ENCODE measurements at places on chromosomes 16 and 17.

- no peak for DNase-seq
Measured at GRCh38 chr17:28501421-28502284, 4.5 kb upstream of the FOXN1 start.

DNA sequence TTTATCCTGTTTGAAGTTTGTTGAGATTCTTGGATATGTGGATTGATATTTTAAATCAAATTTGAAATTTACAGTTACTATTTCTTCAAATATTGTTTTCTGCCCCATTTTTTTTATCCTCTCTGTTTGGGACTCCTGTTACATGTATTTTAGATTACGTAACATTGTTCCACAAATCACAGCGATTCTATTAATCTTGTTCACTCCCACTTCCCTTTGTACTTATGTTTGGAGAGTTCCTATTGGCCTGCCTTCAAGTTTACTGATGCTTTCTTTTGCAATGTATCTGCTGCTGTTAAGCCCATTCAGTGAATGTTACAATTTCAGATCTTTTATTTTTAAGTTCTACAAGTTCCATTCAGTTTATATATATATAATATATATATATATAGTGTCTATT is 288.3 kb upstream of the TNRC6C start:
- no peak for DNase-seq

DNA sequence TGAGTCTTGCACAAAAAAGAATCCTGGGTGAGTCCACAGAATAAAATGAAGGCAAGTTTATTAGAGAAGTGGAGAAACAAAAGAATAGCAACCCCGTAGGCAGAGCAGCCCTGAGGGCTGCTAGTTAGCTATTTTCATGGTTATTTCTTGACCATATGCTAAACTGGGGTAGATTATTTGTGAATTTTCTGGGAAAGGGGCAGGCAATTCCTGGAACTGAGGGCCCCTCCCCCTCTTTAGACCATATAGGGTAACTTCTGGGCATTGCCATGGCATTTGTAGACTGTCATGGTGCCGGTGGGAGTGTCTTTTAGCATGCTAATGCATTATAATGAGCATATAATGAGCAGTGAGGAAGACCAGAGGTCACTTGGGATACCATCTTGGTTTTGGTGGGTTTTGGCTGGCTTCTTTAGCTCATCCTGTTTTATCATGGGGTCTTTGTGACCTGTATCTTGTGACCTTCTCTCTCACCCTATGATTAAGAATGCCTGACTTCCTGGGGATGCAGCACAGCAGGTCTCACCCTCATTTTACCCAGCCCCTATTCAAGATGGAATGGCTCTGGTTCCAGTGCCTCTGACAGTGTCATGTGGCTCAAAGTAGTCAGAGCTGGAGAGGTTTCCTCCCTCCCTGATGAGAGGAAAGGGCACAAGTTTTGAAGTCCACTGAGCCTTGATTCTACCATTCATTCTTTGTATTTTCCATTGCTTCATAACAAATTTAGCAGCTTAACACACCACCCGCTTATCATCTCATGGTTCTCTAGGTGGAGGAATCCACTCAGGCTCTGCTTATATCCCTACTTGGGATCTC is 55.7 kb upstream of the LGALS9 start:
- no peak for DNase-seq

- DNase-seq, result no peak
Measured at GRCh38 chr17:76408037-76408849, 23.8 kb downstream of the SPHK1 start.

DNA sequence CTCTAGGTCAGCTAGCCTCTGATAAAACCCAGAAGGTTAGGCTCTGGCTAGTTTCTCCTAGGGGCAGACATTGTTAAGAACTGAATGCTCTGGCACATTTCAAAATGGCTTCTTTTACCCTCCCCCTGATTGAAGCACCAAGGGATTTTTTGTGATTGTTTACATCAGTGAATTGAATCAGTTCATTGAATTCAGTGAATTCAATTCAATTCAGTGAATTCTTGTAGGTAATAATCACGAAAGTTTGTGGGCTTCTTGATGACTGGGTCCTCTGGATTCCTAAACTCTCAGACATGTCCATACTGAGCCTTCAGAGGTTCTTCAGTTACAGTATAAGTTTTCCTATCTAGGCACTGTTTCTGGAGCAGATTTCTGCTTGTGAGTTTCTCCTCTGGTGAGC is 135.2 kb upstream of the ELAC2 start:
- DNase-seq, result no peak

GRCh38 chr17:7654832-7655540 is 4.3 kb downstream of the ATP1B2 start:
- no peak for DNase-seq

- DNase-seq, result no peak
Measured at GRCh38 chr16:5463820-5464219, 366.2 kb upstream of the EEF2KMT start.

- DNase-seq, result no peak
Measured at GRCh38 chr16:88350922-88351321, 31.8 kb upstream of the ZNF469 start.

GRCh38 chr16:29641561-29641960 is 21.5 kb upstream of the SPN start:
- no peak for DNase-seq

DNA sequence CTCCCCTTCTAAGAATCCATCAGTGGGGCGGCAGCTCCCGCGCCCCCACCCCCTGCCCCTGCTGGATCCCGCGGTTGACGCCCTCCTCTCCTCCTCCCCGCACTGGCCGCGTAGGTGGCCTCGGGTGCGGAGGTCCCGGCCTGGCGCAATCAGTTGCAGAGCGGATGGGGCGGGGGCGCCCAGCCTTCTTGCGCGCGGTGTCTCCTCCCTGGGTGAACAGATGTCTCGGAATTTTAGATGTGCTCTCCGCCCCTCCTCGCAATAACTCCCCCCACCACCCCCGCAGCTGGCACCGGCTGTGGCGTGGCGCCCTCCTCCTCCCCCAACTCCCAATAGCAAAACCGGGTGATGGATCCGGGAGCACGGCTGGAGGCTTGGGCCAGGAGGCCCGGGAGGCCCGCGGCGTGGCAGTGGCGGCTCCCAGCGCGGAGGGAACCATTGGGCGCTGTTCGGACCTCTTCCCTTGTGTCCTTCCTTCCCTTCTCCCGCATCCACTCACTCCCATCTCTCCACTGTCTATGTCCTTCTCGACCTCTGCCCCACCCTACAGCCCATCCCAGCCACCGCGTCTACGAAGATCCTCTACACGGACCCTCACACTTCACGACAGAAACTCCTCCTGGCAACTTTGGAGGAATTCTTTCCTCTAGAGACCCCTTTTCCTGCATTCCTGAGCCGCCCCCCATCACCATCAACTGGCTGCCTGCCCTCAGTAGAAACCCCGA is 11.0 kb downstream of the NEUROD2 start:
- DNase-seq, result no peak

- DNase-seq, result no peak
Measured at GRCh38 chr17:77615703-77616253, 342.7 kb upstream of the TNRC6C start.

DNA sequence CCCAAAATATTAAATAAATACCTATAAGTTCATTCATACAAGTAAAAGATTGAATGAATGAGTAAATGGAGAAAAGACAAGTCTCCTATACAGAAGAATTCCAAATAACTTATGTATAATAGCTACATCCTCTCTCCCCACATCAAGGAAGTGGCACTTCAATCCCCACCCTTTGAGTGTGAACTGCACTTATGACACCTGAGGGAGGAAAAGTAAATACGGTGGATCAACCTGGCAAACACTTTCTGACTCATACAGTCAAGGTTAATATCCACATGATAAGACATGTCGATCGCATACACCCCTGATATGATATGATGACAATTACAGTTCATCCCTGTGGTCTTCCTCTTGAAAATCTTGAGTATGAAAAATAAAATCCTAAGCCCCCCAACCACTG is 18.0 kb downstream of the SLFN12L start:
- DNase-seq, result no peak

- no peak for DNase-seq
Measured at GRCh38 chr17:48819466-48819865, 2.4 kb upstream of the TTLL6 start.

GRCh38 chr16:19994466-19995170 is 79.1 kb downstream of the GPR139 start:
- no peak for DNase-seq

DNA sequence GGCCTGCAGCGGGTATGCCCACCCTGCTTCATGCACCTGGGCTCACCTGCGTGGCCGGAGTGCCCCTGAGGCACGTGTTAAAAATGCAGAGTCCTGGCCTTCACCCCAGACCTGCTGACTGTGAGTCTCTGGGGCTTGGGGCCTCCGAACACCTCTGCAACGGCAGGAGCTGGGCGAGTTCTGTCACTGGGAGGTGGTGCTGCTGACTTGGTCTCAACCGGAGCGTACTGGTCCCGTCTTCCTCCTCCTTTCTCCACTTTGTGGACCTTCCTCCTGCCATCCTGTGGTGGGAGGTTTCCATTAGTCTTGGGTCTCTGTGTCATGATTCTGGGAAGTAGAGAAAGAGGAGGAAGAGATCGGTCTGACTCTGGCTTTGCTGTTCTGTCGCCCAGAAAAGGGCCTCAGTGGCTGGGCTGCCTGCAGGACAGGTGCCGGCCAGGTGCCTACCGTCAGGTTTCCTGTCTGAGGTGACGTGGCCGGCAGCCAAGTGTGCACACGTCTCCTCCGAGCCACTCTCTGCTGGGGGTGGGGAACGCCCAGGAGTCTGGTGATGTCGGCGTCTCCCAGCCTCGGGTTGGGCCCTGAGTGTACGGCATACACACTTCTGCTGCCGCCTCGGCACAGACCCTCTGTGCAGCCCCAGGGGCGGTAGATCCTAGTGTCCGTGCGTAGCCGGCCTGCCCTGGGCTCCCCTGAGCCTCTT is 6.9 kb downstream of the TSC2 start:
- DNase-seq, result no peak

GRCh38 chr16:65884018-65884417 is 482.5 kb upstream of the CDH5 start:
- DNase-seq, result no peak

- DNase-seq, result no peak
Measured at GRCh38 chr16:65888201-65888600, 478.3 kb upstream of the CDH5 start.

DNA sequence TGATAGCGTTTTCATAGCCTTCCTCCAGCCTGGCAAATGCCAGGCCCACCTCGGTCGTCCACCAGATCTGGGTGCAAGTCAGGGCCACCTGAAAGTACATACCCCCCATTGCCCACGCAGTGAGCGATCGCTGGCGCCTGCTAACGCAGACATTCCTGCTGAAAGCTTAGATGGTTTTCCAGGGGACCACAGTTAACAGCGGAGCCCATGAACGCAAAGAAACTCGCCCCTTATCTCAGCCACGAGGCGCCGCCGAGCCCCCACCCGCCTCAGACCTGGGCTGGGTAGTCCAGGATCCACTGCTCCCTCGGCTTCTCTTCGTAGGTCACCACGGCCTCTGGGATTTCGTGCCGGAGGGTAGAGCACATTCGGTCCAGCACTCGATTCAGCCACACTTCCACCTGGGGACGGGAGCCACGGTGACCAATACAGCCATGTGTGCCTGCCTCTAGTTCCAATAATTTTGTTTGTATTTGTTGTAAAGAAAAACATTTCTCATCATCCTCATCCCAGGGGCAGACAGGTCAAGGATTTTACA is 74.5 kb downstream of the DNAH17 start:
- no peak for DNase-seq

DNA sequence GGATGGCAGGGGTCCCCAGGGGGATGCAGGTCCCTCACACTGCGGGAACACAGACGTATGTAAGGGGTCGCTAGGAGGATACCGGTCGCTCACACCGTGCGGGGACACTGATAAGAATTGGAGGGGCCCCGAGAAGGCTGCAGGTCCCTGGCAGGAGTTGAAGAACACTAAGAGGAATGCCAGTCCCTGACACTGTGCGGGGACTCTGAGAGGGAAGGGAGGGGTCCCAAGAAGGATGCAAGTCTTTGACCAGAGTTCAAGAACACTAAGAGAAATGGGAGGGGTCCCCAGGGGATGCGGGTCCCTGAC is 510 bp downstream of the ERCC4 start:
- DNase-seq, result no peak

DNA sequence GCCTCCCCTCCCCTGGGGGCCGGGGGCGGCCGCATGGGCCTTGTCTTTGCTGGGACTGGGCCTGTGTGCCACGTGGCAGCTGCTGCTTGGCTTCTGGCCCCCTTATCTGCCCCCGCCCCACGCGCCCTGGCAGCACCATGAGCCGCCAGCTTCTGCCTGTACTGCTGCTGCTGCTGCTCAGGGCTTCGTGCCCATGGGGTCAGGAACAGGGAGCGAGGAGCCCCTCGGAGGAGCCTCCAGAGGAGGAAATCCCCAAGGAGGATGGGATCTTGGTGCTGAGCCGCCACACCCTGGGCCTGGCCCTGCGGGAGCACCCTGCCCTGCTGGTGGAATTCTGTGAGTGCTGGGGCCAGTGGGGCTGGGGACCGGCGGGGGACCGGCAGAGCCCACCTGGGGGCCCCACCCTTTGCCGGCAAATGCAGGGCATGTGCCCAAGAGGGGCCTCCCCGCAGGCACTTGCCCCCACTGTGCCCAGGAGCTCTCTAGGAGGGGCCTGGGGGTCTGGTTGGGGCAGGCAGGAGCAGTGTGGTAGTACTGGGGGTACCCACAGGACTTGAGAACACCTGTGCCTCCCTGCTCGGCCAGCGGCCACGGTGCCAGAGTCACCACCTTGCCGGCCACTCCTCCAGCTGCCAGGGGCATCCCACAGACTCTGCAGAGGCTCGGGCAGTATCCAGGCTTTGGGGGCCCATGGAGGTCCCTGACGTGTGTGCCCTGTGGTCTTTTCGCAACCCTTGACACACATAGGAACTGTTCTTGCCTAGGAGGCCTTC is at the start of gene PDIA2:
Gene PDIA2 (plus strand): TSS at position 132 of the 773 bp plus-strand sequence. CDS start 6 bp downstream, at position 138.
- no peak for DNase-seq

DNA sequence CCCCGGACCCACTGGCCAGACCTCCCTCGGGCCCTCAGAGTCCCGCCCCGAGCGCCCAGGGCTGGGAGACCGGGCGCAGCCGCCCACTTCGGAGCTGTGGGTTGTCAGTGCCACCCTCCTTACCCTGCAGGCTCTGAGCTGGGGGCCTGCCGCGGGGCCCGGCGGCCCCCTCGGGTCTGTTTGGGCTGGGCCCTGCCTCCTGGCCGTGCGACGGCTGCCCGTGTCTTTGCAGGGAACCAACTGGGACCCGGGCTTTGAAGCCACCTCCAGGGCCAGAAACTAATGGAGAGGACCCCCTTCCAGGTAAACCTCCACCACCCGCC is 443 bp downstream of the TEDC2 start:
- no peak for DNase-seq

DNA sequence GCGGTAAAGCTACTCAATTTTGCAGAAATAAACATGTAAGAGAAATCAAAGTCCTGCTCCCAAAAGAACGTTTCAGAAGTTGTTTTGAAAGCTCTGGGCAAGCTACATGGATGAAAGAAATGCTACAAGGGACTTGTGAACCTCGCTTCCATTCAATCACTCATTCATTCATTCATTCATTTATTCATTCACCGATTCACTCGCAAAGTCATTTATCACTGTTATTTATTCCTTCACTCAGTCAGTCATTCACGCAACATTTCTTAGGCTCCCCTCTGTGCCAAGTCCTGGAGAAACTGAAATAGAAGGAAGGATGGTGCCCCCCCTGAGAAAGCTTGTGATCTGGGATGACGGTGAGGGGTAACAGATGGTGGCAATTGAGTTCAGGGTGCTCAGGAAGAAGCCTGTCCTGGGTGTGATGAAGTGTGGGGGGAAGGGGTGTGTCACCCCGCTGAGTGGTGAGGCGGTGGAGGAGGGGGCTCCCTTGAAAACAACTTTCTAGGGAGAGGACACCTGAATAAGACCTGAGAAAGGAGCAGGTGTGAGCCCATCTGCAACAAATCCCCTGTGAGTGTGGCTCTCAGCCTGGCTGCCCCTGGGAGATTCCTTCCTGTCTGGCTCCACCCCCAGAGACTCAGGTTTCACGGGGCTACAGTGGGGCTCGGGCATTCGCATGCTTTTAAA is 36.3 kb upstream of the PRSS54 start:
- DNase-seq, result no peak

Measured in stimulated activated CD8-positive, alpha-beta memory T cell treated with anti-CD3 and anti-CD28 coated beads, Interleukin-7, amount 100 ng/mL, for 1 hour (primary cell).